Putamen (tissue), 1 donor: ENCODE measurements at places on chromosomes 12 and 14.
A peak's percentile ranks its signal among the peaks of the same experiment; 100 is the strongest.

GRCh38 chr14:96400495-96400894, 8.6 kb downstream of the AK7 start:
- peak; percentile 82 for DNase-seq

DNA sequence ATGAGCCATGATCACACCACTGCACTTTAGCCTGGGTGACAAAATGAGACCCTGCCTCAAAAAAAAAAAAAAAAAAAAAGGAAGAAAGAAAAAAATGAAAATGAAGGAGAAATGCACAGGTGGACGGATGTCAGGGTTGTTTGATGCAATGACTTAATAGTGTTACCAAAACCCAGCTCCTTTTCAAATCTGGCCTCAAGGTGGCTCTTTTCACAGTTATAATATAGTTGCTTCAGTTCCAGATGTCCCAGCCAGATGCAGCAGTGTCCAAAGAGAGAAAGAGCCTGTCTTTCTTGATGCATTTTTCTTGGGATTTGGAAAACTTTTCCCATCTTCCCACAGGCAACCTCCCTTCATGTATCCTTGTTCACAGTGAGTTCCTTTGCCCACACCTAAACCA, 36.5 kb downstream of the KCNMB4 start:
- DNase-seq, result no peak

GRCh38 chr14:91202234-91202974, 42.1 kb downstream of the GPR68 start:
- no peak for DNase-seq

DNA sequence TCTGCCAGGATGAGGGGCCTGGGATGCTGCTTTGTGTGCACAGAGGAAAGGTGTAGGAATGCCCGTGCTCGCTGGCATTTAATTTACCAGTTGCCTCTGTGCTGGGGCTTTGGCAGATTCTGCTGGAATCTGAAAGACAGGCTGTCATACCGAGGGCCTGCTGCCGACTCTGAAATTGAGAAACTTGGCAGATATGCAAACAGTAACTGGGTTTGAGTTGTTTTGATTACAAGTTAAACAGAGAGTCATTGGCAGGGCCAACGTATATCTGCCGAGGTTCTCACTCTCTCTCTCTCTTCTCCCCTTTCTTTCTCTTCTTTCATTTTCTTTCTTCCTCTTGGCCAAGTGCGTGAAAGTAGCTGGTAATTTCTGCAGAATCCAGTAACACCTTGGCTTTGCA, 618.7 kb downstream of the VRK1 start:
- no peak for DNase-seq

DNA sequence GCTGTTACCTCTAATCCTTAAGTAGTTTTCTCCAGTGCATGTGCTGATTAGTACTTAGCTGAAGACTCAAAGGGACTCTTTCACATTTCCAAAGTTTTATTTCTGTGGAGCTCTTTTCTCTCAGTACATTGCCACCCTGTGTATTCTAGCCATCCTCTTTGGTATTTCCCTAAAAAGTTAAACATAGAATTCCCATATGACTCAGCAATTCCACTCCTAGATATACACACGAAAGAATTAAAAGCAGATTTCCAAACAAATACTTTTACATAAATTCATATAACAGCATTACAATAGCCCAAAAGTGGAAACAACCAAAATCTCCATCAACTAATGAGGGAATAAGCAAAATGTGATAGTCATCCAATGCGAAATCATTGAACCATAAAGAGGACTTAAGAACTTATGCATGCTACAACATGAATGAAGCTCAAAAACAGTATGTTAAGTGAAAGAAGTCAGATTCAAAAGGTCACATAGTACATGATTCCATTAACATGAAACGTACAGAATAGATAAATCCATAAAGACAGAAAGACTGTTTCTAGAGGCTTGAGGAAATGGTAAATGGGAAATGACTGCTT, 9.0 kb upstream of the NOVA1 start:
- DNase-seq, result no peak

- no peak for DNase-seq
Measured at GRCh38 chr14:52081964-52082363, 13.1 kb upstream of the NID2 start.

- no peak for DNase-seq
Measured at GRCh38 chr12:55723516-55724225, 3.5 kb downstream of the RDH5 start.

DNA sequence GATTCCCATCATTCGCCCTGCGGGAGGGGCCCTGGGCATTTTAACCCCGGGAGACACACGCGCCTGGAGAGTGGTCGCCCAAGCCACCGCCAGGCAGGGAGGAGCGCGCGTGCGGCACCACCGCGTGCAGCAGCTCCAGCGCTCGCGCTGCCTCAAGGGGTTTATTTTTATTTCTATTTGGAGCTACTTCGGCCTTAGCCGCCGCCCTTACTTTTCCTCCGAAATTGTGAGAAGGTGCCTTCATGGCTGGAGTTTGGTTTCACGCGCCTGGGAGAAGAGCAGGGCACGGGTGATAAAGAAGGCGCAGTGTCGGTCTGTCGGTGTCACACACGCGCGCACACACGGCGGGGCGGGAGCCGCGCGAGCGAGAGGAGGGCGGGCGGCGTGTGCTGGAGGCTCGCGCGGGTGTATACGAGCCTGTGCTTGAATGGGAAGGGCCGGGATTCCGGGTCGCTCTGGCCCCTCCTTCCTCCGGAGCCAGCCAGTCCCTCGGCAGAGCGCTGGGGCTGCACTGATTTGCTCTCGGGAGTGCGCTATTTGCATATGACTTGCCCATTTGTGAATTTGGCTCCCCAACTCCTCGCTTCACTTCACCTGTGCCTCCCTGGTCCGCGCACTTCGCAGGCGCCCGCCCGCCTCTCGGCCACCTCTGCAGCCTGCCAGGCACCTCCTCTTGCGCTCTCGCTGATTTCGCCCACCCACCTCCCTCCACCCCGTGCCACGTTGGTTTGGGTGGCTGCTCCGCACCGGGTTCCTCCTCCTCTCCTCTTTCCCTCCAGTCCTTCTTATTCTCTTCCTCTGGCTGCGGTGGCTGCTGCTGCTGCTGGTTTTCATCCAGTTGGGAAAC, 932.3 kb downstream of the DIO2 start:
- DNase-seq, result peak; percentile 70

- DNase-seq, result no peak
Measured at GRCh38 chr14:94773655-94774343, 3.9 kb upstream of the GSC start.

DNA sequence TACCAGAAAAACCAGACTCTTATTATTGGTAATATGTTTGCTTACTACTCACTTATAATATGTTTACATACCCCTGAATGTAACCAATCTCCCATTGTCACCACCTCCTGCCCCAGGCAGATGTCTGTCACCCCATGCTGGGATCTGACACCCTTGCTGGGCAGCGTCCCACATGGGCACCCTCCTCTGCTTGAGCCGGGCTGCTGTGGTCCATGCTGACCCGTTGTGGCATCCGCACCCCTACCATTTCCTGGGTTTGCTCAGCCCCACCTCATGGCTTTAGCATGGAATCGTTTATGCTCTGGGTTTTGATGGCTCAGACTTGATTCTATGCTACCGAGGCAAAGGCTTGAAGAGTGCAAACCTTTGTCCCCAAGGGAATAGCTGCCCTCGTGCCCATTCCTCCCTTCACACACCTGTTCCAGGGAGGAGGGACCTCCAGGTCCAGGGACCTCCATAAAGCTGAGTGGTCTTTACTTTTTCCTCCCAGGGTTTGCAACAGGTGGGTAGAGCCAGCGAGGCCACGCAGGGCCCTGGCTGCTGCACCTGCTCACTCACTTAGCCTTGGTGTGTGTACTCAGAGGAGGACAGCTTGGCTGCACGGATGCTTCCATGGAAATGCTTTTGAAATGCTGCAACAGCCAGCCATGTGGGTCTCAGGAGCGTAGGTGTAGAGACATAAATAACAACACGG, 68.7 kb downstream of the PRMT8 start:
- DNase-seq, result no peak

GRCh38 chr14:75242546-75243273, 35.9 kb upstream of the FOS start:
- DNase-seq, result no peak

DNA sequence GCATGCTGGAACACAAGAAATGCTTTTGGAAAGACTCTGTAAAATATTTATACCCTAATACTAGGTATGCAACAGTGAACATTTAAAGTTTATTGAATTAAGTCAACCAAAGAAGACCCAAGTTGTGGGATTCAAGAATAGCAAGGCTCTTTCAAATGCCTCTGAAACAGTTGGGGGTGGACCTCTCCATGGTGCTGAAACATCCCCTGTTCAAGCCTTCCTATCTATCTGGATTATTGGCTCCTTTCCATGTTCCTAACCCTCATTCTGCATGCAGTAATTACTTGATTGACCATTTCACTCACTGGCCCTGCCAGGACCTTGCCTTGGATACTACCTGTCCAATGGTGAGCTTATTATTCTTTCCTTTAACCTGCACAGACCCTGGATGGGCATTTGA, 349.7 kb downstream of the NRXN3 start:
- DNase-seq, result no peak

- no peak for DNase-seq
Measured at GRCh38 chr12:16603916-16604575, 1.9 kb downstream of the LMO3 start.

GRCh38 chr12:122659579-122659978, 43.6 kb downstream of the HCAR2 start:
- no peak for DNase-seq

DNA sequence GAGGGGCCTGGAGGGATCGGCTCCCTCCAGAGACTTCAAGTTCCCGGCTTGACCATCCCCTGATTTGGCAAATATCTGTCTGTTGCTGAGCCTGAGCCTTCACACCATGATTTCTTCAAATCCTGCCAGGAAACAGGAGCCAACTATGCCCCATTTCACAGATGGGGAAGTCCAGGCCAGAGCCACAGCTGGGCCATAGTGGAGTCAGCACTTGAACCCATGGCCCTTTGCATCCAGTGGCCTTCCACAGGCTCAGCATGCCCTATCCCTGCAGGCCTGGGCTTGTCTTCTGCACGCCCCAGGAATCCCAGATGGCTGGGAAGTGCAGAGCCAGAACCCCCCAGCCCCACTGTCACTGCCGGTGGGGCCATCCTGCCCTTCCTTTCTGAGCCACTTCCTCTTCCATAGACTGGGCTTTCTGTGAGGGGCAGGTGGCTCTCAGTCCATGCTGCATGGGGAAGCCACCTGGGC, 44.9 kb downstream of the CYP46A1 start:
- DNase-seq, result no peak

DNA sequence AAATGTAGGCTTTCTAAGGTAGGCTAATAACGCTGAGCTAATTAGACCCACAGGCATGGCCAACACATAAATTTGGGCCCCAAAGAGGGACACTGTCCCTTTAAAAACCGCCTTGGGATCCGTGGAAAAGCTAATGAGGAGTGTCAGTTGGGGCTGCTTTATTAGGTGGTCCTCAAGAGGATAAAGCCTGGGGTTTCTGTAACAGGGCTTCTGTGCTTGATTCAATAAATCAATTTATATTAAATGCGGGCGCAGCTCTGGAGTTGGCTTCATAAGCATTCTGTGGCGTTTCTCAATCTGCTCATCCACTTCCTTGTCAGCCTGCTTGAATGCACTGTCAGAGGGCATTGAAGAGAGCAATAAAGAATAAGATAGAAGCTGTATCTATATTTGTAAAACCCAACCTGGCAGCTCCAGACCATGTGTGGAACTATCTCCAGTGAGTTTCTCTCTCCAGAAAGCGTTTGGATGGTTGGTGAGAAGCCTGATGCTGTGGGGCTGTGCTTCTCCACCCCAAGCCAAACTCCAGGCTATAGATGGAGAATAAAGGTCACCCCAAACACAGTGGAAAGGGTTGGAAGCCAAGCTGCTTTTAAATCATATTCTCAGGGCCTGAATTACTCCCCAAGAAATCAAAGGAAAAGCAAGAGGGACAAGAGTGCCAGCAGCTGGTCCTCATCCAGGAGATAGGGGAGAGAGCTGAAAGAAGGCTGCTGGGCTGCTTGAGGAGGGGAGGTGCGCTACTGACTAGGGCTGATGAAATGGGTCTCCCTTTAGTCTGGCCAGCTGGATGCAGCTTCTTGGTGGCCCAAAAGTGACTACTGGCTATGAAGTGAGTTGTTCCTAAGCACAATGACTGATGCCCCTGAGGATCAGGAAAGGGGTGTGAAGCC, 222.0 kb downstream of the PPM1H start:
- no peak for DNase-seq

DNA sequence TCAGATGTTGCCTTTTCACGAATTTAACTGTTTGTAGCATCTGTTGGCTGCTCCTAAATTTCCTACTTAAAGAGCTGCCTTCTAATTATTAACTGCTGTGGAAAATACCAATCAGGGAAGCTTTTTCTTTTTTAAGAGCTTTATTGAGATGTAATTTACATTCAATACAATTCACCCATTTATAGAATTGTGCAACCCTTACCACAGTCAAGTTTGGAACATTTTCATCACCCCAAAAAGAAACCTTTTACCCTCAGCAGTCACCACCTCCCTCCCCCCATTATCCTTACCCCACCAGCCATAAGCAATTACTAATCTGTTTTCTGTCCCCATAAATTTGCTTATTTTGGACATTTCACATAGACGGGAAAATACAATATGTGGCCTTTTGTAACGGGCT, 1.4 kb downstream of the PCNX4 start:
- no peak for DNase-seq

GRCh38 chr12:103354403-103354802, 141.4 kb downstream of the C12orf42 start:
- no peak for DNase-seq

GRCh38 chr12:108899145-108899544, 19.3 kb downstream of the DAO start:
- DNase-seq, result no peak

DNA sequence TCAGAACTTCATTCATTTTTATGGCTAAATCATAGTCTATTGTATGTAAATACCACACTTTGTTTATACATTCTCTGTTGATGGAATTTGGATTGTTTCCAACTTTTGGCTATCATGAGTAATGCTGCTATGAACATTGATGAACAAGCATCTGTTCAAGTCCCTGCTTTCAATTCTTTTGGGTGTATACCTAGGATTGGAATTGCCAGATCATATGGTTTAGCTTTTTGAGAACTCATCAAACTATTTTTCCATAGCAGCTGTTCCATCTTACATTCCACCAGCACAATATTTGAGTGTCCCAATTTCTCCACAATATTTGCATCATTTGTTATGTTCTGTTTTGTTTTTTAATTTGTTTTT, 52.3 kb upstream of the CCND2 start:
- no peak for DNase-seq

GRCh38 chr12:108647585-108648287, 14.0 kb upstream of the SELPLG start:
- DNase-seq, result no peak
